WTC11 (cell line): ENCODE measurements at places on chromosomes 6 and 20.

DNA sequence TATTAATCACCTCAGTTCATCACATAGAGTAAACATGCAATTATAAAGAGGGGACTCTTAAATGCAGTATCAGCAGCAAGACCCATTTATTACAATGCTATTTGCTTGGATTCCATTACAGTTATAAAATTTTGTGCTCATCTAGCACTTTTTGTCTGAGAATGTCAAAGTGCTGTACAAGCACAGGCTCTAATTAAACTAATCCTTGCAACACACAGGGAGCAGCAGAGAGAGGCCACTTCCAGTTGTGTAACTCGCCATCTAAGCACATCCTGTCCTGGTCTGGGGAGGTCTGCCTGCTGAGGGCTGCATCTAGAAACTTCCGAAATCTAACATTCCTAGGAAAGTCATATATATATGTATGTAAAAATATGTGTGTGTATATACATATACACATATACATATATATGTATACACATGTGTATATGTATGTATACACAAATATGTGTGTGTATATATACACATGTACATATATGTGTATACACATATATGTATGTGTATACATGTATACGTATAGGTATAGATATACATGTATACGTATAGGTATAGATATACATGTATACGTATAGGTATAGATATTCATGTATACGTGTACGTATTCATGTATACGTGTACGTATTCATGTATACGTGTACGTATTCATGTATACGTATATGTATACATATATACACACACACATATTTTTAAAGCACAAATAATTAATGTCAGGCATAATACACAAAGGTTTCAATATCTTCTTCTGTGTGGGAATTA lies 136.4 kb upstream of the JARID2 start:
- H3K27ac ChIP-seq: no peak overlapping the region
- H3K4me1 ChIP-seq: peaks cover 4% of the 10 kb centered on the region; the same call in 1 of the 2 replicates
- H3K36me3 ChIP-seq: peaks cover 3% of the 10 kb centered on the region; the same call in 1 of the 2 replicates
- H3K4me3 ChIP-seq: no peak overlapping the region
- no peaks in the 10 kb centered on the region for H3K27me3 ChIP-seq
- no peak for DNase-seq

GRCh38 chr6:4017834-4018170 lies 61.1 kb downstream of the FAM217A start:
- H3K4me3 ChIP-seq: peak overlapping the region; percentile 98
- peaks cover 36% of the 10 kb centered on the region for H3K4me1 ChIP-seq
- H3K36me3 ChIP-seq: peaks cover 20% of the 10 kb centered on the region

GRCh38 chr6:67300430-67301040 lies 1334.5 kb upstream of the ADGRB3 start:
- no peak overlapping the region for H3K27ac ChIP-seq
- DNase-seq: peak; percentile 10
- no peak overlapping the region for H3K4me3 ChIP-seq
- no peaks in the 10 kb centered on the region for H3K4me1 ChIP-seq
- no peaks in the 10 kb centered on the region; the same call in 1 of the 2 replicates for H3K27me3 ChIP-seq
- 0 out of 2 replicates have a peak, but pooled peaks cover 3% of the 10 kb centered on the region for H3K36me3 ChIP-seq

DNA sequence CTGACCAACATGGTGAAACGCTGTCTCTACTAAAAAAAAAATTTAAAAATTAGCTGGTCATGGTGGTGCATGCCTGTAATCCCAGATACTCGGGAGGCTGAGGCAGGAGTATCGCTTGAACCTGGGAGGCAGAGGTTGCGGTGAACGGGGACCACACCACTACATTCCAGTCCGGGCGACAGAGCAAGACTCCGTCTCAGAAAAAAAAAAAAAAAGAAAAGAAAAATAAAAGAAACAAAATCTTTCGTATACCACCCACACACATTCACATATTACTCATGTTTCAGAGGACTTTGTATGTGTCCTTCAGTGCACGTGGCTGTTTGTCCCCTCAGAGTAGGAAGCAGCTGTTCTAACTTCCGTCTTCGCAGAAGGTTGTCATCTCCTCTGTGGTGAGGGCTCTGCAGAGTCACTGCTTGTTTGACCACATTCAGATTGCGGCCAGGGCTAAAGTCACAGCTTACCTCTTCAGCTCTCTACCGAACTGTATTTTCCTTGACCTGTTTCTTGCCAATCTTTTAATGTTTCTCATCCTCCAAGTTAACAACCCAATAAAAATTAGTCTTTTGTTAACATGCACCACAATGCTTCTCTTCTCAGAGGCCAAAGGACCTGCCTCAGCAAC lies 36.6 kb upstream of the HIVEP1 start:
- H3K27me3 ChIP-seq: peaks cover 7% of the 10 kb centered on the region; the same call in 1 of the 2 replicates
- H3K27ac ChIP-seq: no peak overlapping the region; the same call in 1 of the 2 replicates
- 0 out of 2 replicates have a peak, but pooled peaks cover 3% of the 10 kb centered on the region for H3K36me3 ChIP-seq
- H3K4me3 ChIP-seq: no peak overlapping the region

DNA sequence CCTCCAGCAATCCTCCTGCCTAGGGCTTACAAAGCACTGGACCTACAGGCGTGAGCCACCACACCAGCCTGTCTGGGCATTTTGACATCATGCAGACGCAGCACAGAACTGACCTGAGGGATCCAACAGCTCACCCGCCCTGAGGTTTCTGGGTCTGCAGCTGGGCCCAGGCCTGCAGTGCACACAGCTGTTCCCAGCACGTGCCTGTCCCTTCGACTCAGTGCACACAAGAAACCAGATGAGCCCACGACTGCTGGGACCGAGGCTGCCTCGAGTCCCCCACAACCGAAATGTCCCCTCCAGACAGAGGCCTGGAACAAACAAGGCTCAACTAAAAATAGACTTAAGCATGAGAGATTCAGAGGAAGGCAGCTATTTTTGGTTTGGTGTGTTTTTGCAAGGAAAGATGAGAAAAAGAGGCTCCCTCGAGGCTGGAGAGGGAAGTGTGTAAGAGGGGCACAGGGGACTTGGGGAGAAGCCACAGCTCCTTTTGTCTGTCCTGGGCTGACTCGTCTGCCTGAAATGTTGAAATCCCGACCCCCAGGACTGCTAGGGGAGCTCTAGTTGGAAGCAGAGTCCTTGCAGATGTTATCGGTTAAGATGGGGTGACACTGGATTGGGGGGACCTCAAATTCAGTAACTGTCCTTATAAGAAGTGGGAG lies 66.3 kb downstream of the YTHDF1 start:
- H3K27ac ChIP-seq: no peak overlapping the region
- no peak for DNase-seq
- H3K4me1 ChIP-seq: no peaks in the 10 kb centered on the region
- H3K36me3 ChIP-seq: peaks cover 14% of the 10 kb centered on the region
- peaks cover 8% of the 10 kb centered on the region for H3K27me3 ChIP-seq

- H3K4me1 ChIP-seq: no peaks in the 10 kb centered on the region
- H3K4me3 ChIP-seq: no peak overlapping the region
- H3K27ac ChIP-seq: no peak overlapping the region
Observed at GRCh38 chr6:138267971-138268895, 49.9 kb upstream of the PBOV1 start.

DNA sequence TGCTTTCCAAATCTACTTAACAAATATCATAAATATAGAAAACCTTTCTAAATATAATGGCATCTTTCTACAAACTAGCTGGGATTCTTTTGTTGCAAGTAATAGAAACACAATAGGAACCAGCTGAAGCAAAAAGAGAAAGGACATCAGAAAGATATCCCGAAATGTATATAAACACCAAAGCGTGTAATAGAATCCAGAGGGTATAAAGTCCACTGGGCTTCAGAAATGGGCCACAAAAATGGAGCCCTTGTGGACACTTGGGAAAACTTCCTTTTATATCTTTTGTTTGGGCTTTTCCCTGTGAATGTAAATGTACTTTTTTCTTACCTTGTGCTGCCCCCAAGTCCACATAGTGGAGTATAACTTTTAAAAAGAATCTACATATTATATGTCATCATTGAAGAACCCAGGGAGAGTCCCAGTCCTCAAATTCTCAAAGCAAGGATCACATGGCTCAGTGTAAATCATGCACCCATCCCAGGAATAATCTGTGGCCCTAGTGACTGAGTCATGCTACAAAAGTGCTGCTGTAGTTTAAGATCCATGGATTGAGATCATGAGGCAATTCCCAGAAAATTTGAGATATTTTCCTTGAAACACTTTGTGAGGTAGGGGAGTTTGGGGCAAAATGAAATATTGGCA lies 457.0 kb downstream of the EPM2A start:
- H3K36me3 ChIP-seq: no peaks in the 10 kb centered on the region
- no peaks in the 10 kb centered on the region for H3K27me3 ChIP-seq
- no peaks in the 10 kb centered on the region for H3K4me1 ChIP-seq
- no peak overlapping the region for H3K27ac ChIP-seq

DNA sequence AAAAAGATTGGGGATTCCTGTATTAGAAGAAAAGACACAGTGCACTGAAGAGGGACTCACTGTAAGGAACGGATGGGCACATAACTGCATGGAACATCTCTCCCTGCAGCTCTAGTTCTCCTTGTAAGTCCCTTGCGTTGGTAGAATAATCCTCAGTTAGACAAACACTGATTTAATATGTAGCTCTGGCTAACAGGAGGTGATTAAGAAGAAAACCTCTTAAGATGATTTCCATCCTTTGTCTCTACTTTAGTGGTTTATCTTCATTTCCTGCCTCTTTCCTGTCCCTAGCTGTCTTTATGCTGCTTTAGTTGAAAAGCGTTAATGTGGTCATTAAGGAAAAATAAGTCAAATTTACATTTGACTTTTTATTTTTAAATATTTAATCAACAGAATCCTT lies 86.6 kb downstream of the SLC16A10 start:
- no peak for DNase-seq
- peaks cover 18% of the 10 kb centered on the region for H3K4me1 ChIP-seq
- no peaks in the 10 kb centered on the region for H3K27me3 ChIP-seq
- H3K4me3 ChIP-seq: no peak overlapping the region
- no peak overlapping the region for H3K27ac ChIP-seq
- no peaks in the 10 kb centered on the region for H3K36me3 ChIP-seq

DNA sequence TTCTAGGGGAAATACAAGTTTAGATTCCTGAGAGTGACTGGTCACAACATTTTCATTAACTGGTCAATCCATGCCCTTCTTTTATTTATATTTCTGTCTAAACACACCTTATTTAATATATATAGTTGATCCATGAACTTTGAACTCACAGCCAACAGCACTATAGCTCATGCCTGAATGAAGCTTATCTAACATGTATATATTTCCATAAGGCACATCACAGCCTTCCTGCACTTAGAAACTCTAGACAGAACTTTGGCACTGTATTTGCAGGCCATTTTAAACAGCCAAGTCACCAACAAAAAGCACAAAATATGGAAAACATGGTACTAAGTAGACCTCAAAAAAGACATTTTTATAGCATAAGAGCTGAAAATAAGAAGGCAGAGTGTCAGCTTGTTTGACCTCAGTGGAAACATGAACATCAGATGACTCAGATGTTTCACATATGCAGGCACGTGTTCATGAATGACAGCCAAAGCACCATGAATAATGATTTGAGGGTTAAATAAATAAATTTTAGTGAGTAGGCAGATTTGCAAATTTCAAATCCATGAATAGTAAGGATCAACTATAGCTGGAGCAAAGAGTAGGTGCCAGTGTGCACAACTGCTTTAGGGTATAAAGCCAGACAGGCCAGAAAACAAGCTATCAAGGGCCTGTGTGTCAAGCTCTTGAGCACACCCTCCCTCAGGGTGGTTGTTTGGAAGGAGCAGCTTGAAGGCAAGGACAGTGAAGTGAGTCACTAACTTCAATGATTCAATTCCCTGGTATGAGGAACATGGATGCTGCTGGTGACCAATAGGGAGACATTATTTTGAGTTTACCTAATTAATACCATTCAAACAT lies 88.9 kb upstream of the NT5E start:
- no peak overlapping the region for H3K27ac ChIP-seq
- H3K27me3 ChIP-seq: no peaks in the 10 kb centered on the region
- no peaks in the 10 kb centered on the region for H3K4me1 ChIP-seq
- H3K4me3 ChIP-seq: no peak overlapping the region
- no peak for DNase-seq
- no peaks in the 10 kb centered on the region for H3K36me3 ChIP-seq

DNA sequence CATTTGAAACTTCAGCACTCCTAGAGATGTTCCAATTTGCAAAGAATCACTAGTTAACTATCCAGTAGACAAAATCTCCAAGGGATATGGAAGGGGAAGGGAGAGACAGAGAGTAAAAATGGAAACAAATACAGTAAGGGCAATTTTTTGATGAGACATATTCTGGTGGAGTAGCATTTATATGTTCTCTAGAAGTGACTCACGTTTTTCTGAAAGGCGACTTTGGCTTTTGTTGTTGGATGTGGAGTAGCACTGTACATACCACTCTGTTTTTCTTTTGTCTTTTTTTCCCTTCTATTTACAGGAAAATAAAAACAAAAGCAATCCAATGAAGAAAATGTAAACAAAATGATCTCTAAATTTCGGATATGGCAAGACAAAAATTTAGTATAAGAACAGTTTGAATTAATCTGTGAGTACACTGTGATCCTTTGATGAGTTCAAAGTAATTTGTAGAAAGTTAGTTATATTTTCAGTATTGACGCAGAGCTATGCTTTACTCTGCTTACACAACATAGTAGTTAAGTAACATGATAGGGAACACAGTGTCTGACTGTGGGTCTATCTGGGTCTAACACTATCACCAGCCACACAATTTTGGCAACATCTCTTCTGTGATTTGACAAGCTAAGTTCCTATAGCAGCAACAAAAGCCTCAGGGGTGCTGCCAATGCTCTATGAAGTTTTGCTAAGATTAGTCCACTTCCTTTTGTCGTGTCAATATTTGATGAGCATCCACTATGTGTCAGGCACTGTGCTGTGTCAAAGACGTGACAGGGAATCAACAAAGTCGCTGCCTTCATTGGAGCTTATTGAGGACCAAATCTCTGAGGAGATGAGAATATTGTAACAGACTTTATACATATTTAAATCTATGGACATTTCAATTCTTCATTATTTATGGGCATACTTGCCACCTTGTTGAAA lies 27.3 kb upstream of the TAGAP start:
- DNase-seq: no peak
- peaks cover 44% of the 10 kb centered on the region for H3K27me3 ChIP-seq
- H3K27ac ChIP-seq: no peak overlapping the region
- no peaks in the 10 kb centered on the region for H3K36me3 ChIP-seq

DNA sequence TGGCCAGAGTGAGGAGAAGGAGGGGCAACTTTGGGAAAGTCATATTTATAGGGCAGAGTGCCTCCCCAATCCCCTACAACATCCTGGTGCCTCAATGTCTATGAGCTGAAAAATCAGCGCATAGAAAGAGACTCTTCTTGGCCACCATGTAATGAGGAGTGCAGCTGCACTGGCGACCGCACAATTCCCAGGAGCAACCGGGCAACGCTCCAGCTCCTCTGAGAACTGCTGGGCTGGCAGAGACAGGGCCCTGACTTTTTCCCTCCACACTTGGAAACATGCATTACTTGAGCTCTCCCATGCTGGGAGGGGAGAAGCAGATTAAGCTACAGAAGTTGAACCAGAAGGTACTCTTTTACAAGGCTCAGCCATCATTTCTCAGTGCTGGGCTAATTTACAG lies 31.4 kb upstream of the MARCKS start:
- H3K36me3 ChIP-seq: no peaks in the 10 kb centered on the region
- H3K27me3 ChIP-seq: peaks cover 12% of the 10 kb centered on the region
- no peak overlapping the region for H3K4me3 ChIP-seq
- DNase-seq: no peak

DNA sequence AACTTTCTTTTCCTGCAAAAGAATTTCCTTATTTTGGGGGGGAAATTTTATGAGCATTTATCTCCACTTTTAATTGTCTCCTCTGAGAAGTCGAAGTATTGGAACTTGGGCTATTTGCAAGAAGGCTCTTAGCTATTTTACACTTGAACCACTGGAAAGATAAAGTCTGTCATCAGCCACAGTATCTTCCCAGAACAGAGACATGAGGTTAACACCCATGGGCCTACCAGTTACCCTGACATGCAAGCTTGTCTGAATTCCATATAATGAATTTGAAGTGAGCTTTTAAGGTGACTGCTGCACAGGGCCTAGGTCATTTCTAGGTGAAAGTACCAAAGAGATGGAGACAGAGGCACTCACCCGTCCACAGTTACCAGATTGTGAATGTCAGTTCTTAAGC lies 193.1 kb downstream of the SIM1 start:
- H3K27ac ChIP-seq: no peak overlapping the region; the same call in 1 of the 2 replicates
- peaks cover 33% of the 10 kb centered on the region for H3K4me1 ChIP-seq
- no peak overlapping the region for H3K4me3 ChIP-seq
- H3K27me3 ChIP-seq: no peaks in the 10 kb centered on the region
- H3K36me3 ChIP-seq: peaks cover 11% of the 10 kb centered on the region
